ENCODE measurements at places on chromosomes 7 and 10.
A peak's percentile ranks its signal among the peaks of the same experiment; 100 is the strongest.

DNA sequence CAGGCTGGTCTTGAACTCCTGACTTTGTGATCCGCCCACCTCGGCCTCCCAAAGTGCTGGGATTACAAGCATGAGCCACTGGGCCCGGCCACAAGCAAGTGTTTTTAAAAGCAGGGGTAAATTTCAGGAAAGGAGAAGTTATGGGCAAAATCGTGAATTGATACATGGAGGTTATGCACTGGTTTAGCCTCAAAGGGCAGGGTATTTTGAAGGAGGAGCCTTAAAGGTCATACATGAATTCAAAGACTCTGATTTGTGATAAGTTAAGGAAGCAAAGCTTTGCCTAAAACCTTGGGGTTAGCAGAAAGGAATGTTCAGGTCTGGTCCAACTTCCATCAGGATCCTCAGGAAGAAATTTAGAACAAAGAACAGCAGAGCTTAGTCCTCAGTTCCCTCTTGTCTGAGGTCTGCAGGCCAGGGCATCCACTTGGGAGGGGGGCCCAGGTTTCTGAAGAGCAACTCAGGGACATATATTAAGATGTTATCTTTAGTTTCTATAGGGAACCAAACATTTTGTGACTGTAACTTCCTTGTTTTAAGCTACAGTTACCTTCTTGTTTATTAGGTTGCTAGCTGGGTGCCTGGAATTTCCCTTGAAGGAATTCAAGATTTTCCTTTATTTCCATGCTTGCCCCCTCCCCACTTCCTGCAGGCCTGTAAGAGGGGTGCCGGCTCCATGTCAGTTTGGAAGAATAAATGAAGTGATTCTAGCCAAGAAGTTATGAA, 2.8 kb upstream of the REPIN1 start:
- no peak for DNase-seq

DNA sequence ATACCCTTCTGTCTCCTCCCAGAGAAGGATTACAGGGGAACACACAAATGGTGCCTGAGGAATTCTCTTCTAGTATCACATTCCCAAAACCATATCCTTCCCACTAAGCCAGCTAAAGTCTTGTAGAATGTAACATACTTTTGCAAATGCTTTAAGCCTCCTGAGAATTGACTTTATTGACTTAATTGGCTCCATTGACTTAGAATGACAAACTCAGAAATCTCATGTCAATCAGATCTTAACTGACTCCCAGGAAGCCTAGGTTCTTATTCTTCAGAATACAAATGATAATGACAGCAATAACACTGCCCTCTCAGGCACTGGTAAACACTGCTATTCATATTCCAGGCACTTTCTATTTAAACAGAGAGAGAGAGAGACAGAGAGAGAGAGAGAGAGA, 356.9 kb upstream of the PRKCQ start:
- DNase-seq: no peak

GRCh38 chr7:122677149-122677548, 21.8 kb downstream of the RNF133 start:
- no peak for DNase-seq

DNA sequence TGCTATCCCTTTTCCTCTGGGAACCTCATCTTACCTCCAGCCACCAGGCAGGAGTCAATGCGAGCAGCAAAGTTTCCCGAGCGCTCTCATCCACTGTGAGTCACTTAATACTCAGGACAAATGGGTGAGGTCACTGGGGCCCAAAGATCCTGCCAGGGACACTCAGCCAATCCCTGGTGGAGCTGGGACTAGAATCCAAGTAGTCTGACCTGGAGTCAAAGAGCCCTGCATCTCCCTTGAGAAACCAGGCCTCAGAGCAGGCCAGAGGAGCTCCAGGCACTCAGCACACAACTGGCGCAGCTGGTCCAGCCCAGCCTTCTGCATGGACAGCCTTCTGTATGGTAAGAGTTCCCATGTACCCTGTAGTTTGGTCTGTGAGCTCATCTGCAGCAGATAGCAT, 142.3 kb downstream of the MAPK8 start:
- DNase-seq: no peak

DNA sequence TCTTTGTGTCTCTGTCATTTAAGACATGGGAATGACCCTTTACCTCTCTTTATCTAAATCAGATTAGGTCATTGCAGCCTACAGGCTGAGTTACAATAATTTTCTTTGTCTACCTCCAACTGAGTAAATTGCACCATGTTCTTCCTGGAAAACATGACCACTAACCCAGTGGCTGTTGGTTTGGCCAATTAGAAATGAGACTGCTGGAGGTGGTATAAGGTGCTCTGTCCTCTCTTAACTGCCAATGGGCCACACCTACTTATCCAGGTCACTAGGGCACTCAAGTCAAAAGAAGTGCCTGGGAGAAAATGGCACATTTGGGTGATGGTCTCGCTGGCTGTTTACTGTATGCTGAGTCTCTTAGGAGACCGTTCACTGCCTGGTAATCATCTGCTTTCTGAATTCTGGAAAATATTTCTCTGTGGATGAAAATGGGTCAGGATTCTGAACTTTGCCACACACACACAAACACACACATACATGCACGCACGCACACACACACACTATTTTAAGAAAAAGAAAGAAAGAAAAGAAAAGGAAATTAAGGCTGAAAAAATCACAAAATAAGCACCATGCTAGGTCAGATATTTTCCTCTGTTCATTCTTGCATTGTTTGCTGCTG, 16.4 kb downstream of the STAMBPL1 start:
- no peak for DNase-seq

GRCh38 chr7:148242294-148242821, 348.2 kb upstream of the C7orf33 start:
- no peak for DNase-seq

DNA sequence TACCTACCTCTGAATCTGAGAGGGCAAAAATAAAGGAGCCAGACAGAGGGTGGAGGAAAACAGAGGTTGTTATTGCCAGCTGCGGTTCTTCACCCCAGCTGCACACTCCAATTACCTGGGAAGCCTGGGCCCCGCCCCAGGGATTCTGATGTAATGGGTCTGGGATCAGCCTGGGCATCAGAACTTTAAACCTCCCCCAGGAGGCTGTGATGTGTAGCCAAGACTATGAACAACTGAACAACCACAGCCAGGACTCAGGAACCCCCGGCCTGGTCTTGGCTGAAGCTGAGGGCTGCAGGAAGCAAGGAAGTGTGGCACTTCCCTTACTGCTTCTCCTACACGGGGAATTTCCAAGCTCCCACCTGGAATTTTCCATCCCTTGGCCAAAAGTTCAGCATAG, 89.3 kb downstream of the HIP1 start:
- DNase-seq: no peak

DNA sequence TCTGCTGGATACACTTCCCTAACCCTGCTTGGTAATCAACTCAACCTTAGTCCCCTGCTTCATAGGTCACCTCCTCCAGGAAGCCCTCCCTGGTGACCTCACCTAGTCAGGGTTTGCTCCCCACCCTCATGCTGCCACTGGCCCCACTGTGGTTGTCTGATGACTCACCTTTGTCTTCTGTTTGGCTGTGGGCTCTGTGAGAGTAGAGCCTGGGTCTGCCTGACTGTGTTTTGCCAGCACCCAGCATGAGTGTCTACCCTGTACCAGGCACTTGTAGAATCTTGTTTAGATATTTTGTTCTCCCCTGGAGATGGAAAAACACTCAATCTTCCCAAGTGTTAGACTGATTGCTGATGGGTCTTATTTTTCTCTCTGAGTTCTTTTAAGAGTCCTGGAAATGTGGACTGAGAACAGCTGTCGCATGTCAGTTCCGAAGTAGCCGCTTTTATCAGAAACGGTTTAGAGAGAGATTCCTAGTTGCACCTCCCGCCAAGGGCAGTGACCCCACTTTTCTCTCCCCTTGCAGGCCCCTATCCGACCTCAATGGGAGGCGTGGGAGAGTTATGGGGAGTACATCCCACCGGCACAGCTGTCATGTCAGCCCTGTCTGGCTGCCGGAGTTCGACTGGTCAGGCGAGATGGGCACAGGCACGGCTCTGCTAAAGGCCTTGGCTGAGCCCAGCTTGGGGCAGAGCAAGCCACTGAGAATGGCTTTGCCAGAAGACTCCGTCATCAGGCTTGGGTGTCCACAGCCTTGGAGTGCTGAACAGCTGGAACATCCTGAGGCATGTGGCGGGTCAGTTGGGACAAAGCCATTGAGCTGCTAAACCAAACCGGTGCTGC, 134.3 kb downstream of the GRK5 start:
- DNase-seq: no peak

GRCh38 chr7:101910991-101911799, 93.8 kb downstream of the CUX1 start:
- DNase-seq: no peak

- DNase-seq: no peak
These were observed 11.2 kb downstream of the ANKMY2 start for GRCh38 chr7:16634271-16634738.

DNA sequence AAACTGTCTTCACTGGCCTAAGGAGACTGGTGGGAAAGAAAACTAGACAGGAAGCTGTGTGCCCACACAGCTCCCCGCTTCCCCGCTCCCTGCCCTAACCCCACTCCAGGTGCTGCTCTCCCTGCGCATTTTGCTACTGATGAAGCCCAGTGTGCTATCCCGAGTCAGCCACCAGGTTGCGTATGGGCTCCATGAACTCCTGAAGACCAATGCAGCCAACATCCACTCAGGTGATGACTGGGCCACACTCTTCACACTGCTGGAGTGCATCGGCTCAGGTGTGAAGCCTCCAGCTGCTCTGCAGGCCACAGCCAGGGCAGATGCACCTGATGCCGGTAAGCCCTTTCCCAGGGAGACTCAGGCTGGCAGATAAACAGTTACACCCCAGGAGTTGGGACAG, 20.3 kb upstream of the NFKB2 start:
- no peak for DNase-seq

DNA sequence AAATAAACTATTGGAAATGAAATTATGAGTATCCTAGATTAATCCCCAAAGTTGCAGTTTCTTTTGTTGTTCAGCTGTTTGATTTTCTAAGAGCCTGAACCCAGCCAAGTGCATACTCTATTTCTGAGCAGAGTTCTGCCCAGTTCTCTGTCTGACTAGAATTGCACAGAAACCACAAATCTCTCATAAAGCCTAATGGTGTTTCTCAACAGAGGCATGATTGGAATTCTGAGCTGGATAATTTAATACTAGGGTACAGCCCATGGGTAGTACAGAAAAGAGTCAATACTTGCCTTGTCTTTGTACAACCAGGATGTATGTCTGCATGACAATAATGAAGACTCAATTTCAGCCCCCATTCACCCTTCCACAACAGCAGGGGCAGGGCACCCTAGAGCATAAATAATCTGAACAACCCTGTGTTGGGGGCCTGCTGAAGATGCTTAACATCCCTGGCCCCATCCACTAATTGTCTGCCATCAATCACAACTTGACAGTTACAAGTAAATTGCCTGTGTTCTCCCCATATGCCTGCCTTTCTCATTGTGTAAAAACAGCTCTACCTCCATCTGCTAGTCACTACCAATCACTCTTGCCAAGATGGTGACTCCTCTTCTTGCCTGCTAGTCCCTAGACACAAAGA, 114.4 kb downstream of the NPSR1 start:
- DNase-seq: no peak

DNA sequence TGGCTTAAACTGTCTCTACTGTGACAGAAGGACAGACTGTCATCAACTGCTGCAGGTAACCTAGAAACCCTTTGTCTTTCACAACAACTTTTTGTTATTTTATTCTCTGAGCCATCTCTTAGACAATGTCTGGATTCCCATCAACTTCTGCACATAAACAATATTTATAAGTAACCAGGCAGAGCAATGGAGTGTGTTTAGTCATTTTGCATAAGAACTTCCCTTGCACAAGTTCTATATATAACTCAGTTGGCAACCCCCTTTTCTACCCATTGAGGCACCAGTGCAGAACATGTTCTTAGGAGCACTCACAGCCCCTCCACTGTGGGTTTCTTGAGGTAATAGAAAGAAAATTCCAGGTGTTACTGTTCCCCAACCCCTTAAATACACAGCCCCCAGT, 65.0 kb upstream of the IL6 start:
- no peak for DNase-seq

DNA sequence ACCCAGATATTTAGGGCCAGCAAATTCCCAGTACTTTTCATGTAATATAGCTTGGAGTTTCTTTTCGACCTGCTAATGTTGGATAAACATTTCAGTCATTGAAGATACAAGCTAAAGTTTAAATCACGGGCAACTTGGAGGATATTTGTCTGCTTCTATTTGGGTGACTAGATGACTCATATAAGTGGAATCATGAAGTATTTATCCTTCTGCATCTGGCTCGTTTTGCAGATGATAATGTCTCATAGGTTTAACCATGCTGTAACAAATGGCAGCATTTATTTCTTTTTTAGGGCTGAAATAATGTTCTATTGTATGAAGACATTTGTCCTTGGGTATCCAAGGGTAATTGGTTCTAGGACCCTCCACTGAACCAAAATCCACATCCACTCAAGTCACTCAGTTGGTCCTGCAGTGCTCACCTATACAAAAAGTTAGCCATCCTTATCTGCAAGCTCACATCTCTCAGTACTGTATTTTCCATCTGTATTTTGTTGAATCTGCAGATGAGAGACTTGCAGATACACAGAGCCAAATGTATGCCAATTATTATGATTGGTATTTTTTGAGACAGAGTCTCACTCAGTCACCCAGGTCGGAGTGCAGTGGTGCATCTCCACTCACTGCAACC, 187.2 kb upstream of the CSTF2T start:
- DNase-seq: no peak

GRCh38 chr7:76397409-76398183, 11.9 kb downstream of the SSC4D start:
- peak; percentile 54 for DNase-seq

- no peak for DNase-seq
These were observed 19.6 kb upstream of the DPYSL4 start for GRCh38 chr10:132167041-132167674.

- no peak for DNase-seq
These were observed 37.3 kb upstream of the PRKAR2B start for GRCh38 chr7:107007007-107007891.

- no peak for DNase-seq
These were observed 31.9 kb downstream of the PAPSS2 start for GRCh38 chr10:87691506-87692070.

- no peak for DNase-seq
These were observed 21.4 kb upstream of the TPST1 start for GRCh38 chr7:66183700-66184099.

- no peak for DNase-seq
These were observed 12.4 kb upstream of the MTERF1 start for GRCh38 chr7:91892821-91893340.

GRCh38 chr10:1538121-1538520, 199.2 kb downstream of the ADARB2 start:
- DNase-seq: no peak

- DNase-seq: no peak
These were observed 59.7 kb upstream of the RAB11FIP2 start for GRCh38 chr10:118106426-118106825.

- DNase-seq: no peak
These were observed 16.4 kb upstream of the NPS start for GRCh38 chr10:127532659-127533058.

DNA sequence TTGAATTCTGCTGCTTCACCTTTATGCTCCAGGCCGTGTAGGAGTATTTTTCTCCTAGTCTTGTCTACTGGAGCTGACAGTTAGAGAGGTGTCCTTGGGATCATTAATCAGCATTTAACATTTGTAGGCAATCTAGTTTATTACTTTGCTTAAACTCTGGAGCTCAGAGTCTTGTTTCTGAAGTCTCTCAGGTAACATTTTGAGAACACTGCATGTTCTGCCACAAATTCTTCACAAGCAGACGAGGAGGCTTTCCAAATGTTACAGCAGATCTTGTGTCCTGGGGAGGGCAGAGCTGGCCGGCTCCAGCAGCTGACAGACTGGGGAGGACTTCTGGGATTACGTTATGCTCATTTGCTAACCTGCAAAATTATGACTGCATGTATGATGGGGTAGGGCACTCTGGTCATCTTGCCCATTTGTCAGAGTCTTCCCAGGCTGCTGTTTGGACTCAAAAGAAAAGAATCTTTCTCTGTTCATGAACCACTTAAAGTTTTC, 50.5 kb downstream of the GALNT17 start:
- DNase-seq: no peak

All from activated CD8-positive, alpha-beta memory T cell treated with anti-CD3 and anti-CD28 coated beads for 1 hour (primary cell).